Frontal cortex (tissue), 4 donors: ENCODE measurements at places on chromosomes 5 and 9. TPM values are rescaled to one million over a fixed set of nuclear protein-coding genes. Genes with fewer than 3 reads are reported as not detected.

DNA sequence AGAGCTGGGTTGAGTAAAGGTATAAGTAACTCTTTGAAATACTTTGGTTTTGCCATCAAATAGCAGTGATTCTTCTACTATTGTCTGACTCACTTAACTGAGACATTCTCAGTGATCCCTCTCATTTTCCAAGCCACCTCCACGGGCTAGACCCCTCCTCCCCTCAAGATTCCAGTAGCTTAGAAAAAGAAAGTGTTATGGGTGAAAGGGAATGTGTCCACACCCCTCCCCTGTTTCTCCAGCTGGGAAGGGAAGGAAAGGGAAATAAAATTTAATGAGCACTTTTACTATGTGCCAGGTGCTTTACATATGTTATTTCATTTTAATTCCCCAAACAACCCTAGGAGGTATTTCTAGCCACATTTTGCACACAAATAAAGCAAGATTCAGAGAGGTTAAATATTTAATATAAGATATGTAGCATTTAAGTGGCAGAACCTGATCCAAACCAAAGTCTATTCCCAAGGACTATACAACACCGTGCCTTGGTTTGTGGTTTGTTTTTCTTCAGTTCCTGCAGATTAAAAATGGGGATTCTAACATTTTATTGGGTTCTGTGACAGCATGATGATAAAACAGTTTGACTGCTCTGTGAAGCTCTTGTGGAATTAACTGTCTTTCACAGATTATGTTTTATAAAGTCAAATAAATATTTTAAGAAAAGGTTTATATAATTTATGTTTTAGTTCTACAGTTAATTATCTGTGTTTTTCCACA is 135.9 kb downstream of the ZSWIM6 start:
- DNase-seq, result no peak

GRCh38 chr5:124060413-124061067 is 548.6 kb downstream of the CSNK1G3 start:
- no peak for DNase-seq

GRCh38 chr9:37485389-37486255 is at the start of gene POLR1E:
TSS of gene POLR1E (plus strand) at chr9:37485948. CDS start at chr9:37486048, 100 bp downstream.
- peak; percentile 98 for DNase-seq

GRCh38 chr5:111998871-111999270 is 241.9 kb upstream of the NREP start:
- DNase-seq, result no peak

DNA sequence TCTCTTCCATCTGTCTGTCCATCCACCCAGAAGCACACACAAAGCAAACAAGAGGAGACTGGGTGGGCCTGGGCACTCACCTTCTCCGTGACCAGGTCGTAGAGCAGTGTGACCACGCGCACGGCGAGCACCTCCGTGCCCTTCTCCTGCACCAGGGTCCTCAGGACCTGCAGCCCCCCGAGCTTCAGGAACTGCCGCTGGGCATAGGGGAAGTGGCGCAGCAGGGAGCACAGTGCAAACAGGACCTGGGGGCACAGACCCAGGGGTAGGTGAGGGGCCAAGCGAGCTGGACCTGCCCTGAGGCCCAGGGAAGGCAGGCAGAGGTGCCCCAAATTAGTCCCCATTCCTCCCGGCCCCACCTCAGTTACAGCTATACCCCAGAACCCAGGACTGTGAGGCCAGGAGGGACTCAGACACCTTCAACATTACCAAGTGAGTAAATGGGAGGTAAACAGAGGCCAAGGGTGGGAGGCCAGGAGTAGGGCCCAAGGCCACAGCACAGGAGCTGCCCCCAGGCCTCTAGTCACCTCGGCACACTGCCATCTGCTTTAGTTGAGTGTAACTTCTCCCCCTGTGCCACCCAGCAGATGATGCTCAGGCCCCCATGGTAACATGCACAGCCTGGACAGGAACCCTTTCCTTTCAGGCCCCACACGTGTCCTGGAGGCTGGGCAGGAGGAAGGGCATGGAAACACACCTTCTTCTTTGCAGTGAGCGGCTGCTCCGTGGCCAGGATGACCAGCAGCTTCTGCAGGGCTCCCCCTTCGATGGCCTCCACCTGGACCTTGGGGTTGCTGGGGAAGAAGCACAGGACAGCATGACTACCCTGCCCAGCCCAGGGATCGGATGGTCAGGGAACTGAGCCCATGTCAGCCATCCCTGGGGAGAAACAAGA is 76.2 kb upstream of the LRRTM2 start:
- DNase-seq, result no peak

GRCh38 chr5:121688781-121689180 is 162.9 kb upstream of the FTMT start:
- no peak for DNase-seq

DNA sequence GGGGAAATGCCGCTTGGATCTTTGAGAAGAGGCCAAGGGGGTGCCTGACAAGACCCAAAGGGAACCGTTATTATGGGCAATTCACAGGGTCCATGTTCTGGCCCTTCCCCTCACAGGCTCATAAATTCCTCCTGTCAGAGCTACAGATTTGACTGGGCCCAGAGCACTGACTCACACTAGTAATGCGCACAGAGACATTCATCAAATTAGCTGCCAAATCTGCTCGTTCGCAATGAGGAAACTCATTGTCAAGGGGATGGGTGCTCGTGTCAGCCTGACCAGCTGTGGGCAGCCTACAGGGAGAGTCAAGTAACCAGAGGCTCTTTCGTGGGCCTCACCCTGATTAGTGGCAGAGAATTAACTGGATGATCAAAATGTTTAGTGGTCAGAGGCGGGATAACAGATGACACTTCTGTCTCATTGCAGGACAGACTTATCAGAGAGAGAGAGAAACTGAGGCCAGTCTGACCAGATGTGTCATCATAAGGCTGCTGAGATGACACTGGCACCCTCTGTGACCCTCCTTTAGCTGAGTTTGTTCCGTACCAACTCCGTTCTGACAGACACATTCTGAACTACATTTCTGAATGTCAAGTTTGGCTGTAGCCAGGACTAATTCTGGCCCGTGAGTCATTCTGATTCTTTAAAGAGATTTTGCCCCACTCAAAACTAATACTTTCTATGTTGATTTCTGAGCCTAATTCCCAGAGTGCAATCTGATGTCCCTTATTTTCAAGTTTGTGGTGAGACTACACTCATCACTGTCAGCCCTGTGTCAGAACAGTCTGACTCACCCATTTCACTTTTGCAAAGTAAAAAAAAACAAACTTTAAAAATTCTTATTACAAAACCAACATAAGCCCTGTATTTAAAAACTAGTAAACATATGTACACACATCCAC is 377.1 kb downstream of the ACTL7B start:
- no peak for DNase-seq

DNA sequence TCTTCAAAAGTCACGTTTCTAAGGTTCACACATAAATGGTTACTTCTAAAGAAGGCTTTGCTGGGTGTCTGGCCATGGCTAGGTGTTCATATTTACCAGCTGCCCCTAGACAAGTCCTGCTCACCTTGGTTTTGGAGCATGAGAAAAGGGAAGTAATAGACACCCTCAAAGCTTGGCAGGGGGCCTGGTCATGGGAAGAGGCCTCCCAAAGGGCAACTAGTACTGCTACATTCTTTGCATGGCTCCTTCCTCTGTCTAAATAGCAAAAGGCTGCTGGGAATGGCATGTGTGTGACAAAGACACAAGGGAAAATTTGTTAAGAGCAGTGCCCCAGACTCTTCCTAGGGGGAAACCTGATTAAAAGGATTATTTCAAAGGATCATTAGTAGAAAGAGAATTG is 93.4 kb downstream of the NRG2 start:
- DNase-seq, result no peak

DNA sequence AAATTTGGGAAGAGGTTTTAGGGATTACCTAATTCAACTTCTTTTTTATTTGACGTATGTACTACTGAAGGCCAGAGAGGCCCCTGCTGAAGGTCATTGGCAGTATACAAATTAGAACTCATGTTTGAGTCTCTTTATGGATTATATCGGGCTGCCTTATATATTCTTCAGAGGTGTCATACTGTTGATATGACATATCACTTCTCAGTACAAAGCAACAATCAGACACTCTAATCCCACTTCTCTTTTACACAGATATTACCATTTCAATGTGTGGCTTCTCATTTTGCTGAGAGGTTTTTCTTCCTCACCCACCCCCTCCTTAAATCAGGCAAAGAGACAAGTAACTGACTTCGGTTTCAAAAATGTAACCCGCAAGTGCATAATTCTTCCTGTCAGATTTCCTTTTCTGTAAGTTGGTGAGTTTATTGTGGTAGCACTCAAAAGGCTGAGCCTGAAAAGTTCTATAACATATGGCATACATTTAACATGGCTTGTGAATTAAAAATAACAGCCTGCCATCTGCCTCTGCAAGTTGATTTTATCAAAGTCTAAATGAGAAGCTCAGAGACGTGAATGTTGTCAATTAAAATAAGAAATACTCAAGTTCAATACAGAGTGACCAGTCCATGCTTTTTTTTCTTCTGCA is 163.6 kb upstream of the RORB start:
- DNase-seq, result no peak

DNA sequence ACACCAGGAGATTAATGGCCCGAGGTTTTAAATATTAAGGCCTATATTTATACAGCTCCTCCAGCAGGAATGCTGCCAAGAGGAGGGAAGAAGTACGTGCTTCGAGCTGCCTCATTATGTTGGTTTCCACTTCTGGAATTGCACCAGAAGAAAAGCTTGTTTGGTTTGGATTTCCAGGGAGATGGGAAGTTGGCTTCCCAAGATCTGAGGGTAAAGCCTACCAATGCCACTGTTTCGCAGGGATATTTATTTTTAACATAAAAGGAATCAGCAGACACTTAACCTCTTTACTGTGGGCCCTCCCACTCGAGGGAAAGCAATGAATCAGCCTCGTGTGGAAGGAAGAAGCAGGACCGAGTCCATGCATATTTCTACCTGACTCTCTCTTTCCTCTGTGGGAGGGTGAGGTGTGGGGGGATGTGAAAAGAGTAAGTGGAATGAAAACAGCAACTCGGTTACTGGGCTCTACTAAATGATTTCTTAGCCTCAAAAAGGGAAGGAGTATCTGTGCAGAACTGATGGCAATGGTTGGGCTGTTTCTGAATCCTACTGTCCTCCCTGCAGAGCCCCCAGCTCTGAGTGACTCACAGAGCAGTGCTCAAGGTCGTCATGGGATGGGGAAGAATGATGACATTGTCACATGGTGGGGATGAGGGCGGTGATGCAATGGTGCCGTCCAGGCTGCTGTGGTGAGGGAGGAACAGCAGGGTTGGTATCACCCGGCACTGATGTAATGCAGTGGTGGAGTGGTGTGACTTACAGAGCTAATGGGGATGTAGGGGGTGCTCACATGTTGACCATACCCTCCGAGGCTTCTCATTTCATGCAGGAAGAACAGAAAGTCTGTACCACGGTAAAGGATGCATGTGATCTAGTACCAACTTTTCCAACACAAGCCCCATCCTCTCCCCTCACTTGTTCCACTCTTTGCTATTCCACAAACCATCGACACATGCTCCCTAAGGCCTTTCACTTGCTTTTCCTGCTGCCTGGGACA is 215.0 kb upstream of the PANK3 start:
- DNase-seq, result peak; percentile 32

GRCh38 chr5:78508186-78508765 is 140.3 kb downstream of the LHFPL2 start:
- no peak for DNase-seq

- DNase-seq, result no peak
Observed at GRCh38 chr5:139417214-139417613, 13.3 kb upstream of the SPATA24 start.

- DNase-seq, result no peak
Observed at GRCh38 chr5:51188001-51188591, 195.2 kb upstream of the ISL1 start.

- DNase-seq, result no peak
Observed at GRCh38 chr9:85925493-85925892, 15.5 kb upstream of the NAA35 start.

DNA sequence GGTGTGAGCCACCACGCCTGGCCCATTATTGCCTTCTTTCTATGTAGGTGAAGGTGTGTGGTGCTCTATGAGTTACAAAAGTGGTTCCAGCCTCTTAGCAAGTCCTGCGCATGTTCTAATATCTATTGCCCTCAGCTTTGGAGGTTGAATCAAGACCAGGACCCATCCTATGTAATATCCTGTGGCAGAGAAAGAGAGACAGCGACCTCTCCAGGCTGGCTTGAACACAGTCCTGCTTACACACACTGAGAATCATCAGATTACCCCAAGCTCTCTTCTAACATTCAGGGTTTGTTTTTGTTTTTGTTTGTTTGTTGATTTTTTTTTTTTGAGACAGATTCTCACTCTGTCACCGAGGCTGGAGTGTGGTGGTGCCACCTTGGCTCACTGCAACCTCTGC is 94.7 kb upstream of the OSMR start:
- no peak for DNase-seq

DNA sequence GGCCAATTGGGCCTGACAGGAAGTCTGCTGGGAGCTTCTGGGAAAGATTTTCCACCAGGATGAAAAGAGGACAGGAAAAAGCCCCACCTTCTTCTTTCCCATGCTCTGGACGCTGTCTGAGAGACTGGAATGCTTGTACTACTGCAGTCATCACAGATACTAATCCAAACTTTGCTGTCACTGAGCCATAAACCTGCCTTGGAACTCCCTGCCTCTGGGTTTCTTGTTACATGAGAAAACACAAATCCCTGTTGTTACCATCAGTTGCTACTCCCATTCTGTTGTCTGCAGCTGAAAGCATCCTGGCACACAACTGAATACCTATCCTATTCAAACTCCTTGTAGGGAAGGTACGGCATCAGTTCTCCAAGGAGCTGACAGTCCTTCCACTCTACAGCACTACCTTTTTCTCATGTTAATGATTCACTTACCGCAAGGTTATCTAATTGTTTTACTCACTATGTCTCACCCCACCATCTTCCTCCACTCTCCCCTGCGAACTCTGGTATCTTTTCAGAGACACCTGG is 167.5 kb downstream of the CDK5RAP2 start:
- DNase-seq, result no peak

DNA sequence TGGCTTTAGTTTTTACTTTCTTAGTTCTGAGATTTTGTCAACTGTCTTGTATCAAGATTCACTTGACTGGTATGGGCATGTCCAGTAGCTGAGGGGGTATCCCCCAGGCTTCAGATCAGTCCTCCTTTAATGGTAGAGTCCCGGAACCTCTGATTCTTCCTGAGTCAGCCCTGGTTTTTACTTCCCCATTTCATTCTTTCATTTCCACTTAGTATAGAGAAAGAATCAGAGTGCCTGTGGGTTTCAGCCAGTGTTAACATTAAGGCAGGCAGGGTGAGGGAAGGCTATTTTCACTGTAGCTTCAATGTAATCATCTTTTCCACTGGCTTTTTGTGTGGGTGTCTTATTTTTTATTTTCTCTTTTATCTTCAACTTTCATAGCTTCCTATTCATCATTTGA is 8.3 kb upstream of the COMMD10 start:
- no peak for DNase-seq

Gene NUP155
- total RNA-seq, result 55.8 TPM

Gene CCL19
- not detected for total RNA-seq

Gene CDH9
- total RNA-seq, result 31.4 TPM

Gene HK3
- 0.41 TPM for total RNA-seq

Gene OR1J2
- total RNA-seq, result not detected

Gene ALDH7A1
- 38.3 TPM for total RNA-seq

Gene ARSB
- total RNA-seq, result 20.4 TPM

Gene ORM2
- not detected for total RNA-seq

Gene PCA3
- 0.82 TPM for total RNA-seq
